Stimulated activated CD8-positive, alpha-beta memory T cell treated with anti-CD3 and anti-CD28 coated beads, Interleukin-2, amount 100 ng/mL, for 48 hours (primary cell): ENCODE measurements at places on chromosomes 11 and 22.

DNA sequence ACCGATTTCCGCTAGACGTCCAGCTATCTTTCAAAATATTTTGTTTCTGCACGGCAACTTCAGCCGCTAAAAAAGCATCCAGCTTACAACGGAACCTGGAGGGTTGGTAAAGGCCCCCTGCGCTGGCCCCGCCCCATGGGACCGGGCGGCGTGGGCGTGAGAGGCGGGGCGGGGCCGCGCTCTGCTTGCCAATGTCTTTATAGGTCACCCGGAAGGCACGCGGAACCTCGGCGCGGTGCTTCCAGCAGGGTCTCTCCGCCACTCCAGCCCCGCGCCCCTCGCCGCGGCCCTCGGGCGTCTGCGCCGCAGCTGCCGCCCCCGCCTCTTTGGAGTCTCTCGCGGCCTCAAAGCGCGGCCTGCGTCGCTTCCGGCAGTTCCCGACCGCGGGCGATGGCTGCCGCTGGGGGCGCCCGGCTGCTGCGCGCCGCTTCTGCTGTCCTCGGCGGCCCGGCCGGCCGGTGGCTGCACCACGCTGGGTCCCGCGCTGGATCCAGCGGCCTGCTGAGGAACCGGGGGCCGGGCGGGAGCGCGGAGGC lies at the start of gene FDX1:
FDX1 (plus strand) TSS at position 218 of the 536 bp plus-strand sequence; CDS start at position 391, 173 bp downstream.
- DNase-seq: peak; percentile 85

DNA sequence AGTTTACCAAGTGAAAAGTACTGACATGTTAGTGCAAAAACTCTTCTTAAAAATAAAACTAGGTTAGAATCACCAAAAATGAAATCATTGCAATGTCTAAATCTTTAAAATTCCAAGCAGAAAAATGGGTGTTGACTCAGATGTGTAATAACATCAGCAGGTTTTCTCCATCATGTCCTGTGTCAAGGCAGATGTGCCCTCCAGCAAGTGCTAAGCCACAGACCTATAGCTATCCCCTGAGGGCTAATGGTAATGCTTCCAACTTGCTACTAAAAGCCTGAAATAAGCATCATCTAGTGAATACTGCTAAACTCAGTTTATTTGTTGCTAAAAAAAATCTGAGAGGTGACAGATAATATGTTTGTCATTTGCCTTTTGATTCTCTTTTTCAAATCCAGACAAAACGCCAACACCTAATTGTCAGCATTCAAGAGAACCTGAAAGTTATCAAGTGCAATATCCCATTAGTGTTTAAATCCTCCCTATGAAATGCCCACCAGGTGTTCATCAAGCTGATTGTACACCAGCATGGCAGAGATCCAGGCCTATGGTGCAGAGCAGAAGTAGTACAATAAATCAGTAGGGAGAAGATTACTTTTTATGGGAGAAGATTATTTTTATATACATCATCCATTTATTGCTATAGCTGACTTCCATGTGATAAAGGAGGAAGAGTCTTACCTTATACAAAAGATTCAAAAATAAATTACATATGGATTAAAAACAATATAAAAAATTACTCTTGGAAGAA lies 55.1 kb upstream of the SYT9 start:
- no peak for DNase-seq

DNA sequence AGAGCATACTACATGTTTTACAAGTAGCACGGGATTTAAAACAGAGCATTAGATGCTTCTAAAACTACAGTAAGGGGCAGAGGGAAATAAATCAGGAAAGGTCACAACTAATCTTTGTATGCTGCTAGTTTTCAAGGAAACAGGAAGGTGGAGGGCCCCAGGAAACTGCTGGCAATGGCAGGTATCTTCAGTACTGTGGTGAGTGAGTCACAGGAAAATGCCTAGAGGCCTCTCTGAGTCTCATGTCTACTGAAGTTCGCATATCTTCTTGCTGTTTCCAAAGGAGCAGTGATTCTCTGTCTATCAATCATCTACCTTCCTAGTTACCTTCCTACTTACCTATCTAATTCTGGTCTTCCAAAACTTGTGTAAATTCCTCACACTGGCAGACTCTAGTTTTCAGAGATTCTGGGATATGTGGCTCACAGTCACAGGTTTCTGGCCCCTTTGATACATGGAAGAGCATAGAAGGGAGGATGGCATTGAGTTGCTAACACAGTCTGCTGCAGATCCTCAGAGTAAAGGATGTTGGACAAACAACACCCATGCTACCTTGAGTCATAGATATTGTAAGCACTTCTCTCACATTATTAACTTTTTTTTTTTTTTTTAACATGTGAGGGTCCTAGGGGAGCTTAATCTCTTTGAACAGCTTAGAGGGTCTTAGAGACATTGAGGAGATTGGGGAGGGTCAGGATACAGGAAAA lies 58.8 kb upstream of the SYN3 start:
- no peak for DNase-seq

DNA sequence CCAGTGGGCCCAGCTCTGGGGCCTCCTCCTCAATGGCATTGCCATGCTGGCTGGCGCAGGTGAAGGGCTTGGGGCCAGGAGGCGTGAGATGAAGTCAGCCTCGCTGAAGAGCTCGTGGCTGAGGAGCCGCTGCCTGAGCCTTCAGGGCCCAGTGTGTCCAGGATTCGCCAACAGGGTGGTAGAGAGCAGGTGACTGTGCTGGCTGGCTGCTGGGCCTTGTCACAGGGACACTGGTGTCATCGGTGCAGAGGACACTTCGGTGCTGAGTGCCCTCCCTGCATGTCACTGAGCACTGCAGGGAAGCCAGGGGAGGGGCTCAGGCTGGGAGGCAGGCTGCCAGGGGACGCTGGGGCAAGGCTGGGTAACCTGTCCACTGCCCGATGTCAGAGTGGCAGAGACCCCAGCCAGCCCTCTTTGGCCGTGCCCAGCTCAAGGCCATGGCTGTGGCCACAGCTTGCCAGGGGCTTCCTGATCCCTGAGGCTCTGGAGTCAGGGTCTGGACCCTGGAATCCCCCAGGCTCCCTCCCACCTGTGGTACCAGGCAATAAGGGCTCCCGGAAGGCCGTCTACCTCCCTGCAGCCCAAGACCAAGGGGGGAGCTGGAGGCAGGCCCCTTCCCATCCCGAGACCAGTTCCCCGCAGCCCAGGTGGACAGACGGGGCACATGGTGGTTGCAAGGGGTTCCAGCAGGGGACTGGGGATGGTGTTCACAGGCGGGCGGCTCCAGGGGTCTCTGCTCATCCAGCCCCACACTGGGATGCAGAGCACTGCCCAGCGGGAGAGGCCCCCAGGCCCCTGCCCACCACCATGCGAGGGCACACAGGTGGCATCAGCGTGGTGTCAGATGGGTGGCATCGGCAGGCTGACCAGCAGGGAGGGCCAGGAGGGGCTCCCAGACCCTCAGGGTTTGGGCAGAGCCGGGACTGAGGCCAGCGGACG lies 63.9 kb downstream of the ARFGAP3 start:
- no peak for DNase-seq

DNA sequence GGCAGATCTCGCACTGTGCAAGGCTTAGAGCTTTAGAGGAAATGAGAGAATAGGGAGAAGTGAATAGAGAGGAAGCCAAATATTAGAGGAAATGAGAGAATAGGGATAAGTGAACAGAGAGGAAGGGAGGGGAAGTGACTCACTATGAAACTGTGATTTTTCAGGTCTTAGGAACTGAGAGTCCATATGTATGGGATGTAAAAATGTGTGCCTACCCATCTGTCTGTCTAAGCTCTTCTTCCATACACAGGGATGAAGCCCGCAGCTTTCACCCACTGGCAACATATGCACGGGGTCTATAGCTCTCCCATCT lies 6.4 kb upstream of the CCDC86 start:
- DNase-seq: no peak

DNA sequence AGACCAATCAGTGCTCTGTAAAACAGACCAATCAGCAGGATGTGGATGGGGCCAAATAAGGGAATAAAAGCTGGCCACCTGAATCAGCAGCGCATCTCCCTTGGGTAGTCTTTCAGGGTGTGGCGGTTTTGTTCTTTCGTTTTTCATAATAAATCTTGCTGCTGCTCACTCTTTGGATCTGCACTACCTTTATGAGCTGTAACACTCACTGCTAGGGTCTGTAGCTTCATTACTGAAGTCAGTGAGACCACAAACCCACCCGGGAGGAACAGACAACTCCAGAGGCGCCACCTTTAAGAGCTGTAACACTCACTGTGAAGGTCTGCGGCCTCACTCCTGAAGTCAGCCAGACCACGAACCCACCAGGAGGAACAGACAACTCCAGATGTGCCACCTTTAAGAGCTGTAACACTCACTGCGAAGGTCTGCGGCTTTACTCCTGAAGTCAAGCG lies 175.5 kb upstream of the PDGFD start:
- DNase-seq: no peak

GRCh38 chr22:38700789-38701628 lies at the start of gene JOSD1:
JOSD1 (minus strand) TSS chr22:38700943; CDS start chr22:38699987, 956 bp downstream.
- peak; percentile 97 for DNase-seq
